ENCODE measurements at places on chromosomes 1 and 21.
A peak's percentile ranks its signal among the peaks of the same experiment; 100 is the strongest.

- no peak for DNase-seq
Observed at GRCh38 chr1:111903148-111903870, 86.2 kb downstream of the KCND3 start.

DNA sequence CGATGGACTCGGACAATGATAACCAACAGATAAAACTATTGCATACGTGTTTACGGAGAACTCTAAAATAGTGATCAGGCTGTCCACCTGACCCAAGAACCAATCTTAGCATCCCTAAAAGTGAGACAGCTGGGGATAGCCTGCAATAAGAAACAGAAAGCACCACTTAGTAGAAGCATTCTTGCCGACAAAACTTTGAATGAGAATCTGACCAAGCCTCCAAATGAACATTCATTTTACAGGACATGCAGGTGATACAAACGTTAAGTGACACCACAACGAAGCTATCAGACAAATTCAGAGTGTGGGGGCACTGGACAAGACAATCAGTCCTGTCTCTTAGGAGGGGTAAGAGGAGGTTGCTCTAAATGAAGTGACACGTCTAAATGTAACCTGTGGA, 1.2 kb downstream of the PSMG1 start:
- DNase-seq: no peak

DNA sequence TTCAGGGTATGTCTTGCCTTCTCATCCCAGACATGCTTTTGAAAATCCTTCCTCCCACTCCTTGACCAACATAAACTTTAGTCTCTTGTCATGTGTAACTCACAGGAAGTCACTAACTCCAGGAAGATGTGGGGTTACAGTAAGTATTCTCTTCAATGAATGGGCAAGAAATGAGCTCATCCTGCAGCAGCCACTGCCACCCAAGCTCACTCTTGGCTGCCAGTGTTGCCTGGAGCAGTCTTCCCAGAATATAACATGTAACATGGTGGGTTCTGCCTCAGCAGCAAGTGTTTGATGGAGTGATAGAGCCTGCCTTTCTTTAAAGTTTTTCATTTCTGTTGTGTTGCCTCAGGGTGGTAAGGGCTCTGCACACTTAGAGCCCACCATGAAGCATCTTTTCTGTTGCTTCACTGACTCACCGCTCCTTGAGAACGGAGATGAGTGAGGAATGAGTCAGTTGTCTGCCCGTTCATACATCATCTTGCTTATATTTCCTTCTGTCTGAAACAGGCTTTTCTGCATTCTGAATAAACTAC, 187.0 kb downstream of the TPR start:
- peak; percentile 26 for DNase-seq

- no peak for DNase-seq
Observed at GRCh38 chr1:25996966-25997827, 666 bp downstream of the PAFAH2 start.

- no peak for DNase-seq
Observed at GRCh38 chr1:220322570-220322969, 50.3 kb upstream of the RAB3GAP2 start.

DNA sequence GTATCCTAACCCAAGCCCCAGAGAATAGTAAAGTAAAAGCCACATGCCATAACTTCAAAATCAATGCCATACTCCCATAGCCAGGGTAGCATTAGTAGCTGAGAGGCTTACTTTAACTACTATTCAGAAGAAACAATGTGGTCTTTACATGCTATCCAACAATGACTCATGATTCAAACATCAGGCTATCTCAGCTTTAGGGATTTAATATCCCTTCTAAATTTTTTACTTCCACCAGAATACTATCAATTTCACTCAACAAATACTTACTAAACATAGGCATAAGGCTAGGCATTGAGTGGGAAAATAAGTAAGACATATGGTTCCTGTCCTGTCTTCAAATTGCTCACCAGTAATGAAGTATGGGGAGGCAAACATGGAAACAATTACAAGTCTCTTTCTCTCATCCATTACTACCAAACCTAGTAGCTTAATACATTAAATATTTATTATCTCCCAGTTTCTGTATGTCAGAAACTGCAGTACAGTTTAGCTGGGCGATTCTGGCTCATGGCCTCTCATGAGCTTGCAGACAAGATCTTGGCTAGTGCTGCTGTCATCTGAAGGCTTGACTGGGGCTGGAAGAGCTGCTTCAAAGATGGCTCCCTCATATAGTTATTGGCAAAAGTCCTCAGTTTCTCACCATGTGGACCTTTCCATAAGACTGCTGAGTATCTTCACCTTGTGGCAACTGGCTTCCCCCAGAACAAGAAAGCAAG, 30.7 kb downstream of the EVI5 start:
- DNase-seq: no peak

DNA sequence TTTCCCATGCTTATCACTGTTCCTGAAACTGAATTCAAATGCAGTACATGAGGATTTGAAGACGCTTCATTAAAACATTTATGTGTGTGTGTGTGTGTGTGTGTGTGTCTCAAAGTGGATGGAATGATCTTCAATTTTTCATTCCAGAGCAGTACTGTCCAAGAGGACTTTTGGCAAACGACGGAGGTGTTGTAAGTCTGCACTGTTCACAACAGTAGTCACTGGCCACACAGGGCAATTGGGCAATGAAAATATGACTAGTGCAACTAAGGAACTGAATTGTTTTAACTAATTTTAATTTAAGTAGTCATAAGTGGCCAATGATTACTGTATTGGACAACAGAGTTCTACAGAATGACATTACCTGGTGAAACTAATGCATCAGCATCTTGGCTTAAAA, 5.0 kb downstream of the TAF5L start:
- DNase-seq: no peak

GRCh38 chr1:50967416-50968157, 2.5 kb upstream of the CDKN2C start:
- DNase-seq: no peak

- no peak for DNase-seq
Observed at GRCh38 chr1:173960625-173961024, 43.5 kb upstream of the SERPINC1 start.

DNA sequence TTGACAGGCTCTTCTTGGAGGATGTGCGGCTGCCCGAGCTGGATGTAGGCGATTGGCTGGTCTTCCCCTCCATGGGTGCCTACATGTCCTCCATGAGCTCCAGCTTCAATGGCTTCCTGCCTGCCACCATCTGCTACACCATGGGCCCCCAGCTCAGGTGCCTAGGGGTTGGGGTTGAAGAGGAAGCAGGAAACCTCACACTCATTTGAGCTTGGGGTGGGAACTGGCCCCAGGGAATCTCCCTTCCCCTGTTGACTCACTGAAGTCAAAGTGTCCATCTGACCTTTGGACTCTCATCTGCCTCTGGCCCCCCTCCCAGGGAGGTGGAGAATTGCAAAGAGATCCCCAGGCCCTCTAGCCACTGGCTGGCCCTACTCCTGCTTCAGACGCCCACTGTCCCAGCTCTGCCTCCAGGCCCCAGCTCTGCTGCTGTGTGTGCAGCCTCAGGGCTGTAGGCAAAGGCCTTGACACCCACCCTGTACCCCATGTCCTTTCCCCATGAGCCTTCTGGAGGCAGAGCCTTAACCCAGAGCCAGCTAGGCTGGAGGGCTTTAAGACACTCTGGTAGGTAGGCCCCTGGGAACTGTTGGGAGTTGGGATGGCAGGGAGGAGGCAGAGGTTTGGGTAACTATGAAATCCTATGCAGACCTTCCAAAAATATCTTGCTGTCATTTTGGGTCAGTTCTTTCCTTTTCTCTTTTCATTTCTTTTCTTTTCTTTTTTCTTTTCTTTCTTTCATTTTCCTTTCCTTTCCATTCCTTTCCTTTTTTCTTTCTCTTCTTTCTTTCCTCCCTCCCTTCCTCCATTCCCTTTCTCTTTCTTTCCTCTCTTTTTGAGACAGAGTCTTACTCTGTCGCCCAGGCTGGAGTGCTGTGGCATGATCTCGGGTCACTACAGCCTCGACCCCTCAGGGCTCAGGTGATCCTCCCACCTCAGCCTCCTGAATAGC, 66.9 kb upstream of the TINAGL1 start:
- DNase-seq: no peak

- peak; percentile 61 for DNase-seq
Observed at GRCh38 chr1:230208619-230209261, 141.7 kb downstream of the GALNT2 start.

DNA sequence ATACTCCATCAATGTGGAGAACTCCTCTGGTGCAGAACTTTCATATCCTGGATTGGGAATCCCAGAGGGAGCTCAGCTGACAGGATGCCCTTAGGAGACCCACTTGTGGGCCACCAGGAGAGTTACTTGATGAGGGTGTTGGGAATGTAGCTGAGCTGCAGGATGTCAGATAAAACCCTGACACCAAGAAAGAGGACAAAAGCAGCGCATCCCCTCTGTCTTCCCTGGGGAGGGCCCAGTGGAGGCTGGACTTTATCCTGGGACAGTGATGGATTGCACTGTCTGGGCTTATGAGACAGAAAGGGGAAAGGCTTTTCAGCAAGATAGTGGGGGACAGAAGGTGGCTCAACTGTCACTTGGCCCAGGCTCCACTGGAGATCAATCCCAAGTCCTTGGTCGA, 88.1 kb upstream of the BCAR3 start:
- no peak for DNase-seq
